Caudate nucleus (tissue), 63 donors: ENCODE measurements at places on chromosomes 6 and 20.

- no peak for DNase-seq
Observed at GRCh38 chr6:47147836-47148344, 105.8 kb upstream of the ADGRF1 start.

DNA sequence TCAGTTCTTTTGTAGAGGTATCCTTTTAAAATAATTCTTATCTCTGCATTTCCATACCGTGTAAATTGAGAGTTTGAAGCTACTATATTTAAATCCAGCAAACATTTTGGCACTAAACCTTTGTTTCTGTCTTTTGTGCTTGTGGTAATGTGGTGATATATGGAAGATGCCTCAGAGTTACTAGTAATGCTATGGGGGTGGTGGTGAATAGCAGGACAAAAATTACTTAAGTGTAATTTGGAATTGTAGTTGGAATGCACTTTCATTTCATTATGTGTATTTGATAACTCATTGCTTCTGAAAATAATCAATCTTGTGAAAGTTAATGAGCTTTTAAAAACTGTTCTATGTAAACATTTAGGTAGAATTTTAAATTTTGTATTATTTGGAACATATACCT, 404.5 kb downstream of the PHF3 start:
- no peak for DNase-seq

DNA sequence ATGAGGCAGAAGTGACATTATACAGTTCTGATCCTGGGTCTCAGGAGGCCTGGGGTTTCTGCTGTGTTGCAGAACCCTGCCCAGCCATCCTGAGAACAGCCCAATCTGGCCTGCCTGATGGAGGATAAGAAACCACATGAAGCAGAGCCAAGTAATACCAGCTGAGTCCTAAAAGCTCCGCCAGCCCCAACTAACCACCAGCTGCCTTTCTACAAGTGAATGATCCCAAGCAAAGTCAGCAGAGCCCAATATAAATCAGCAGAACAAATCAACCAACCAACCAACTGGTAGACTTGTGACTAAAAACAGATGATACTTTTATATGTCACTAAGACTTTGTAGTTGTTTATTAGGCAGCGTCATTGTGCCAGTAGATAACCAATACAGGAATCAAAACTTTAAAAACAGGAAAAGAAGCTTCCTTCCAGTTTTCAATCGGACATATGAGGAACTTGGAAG, 52.1 kb downstream of the SNX5 start:
- DNase-seq = no peak

DNA sequence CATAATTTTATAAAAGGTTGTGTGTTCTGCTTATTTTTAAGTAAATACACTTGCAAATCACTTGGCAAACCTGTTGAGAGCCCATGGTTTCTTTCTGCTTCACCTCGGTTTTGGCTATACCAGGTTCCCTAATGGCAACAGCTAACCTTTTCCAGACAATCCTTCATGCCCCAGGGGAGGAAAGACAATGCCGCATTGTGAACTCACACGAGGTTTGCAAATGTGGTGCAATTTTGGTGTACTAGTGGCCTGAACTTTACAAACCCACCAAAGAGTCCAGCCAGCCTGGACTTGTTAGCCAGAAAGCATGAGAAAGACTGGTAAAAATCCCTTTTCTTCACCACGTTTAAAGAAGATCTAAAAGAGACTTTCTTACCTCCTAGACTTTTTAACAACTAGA, 84.8 kb upstream of the SOX4 start:
- DNase-seq = no peak

DNA sequence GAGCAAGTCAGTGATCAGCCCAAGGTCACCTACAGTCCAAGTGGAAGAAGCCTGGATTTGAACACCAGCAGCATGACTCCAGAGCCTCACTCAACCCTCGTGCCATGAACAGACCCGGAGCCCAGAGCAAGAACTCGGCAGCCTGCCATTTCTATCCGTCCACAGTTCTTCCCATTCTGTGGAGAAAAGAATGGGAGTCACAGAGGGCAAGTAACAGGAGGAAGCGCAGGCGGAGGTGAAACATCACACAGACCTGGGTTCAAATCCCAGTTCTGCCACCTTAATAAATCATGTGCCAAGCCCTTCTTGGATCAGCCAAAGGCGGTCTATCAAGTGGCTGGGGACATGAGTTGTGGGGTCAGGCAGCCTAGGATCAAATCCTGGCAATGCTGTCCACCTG, 4.3 kb downstream of the PREX1 start:
- no peak for DNase-seq

GRCh38 chr6:170200458-170200891, 90.4 kb downstream of the DLL1 start:
- DNase-seq = no peak

DNA sequence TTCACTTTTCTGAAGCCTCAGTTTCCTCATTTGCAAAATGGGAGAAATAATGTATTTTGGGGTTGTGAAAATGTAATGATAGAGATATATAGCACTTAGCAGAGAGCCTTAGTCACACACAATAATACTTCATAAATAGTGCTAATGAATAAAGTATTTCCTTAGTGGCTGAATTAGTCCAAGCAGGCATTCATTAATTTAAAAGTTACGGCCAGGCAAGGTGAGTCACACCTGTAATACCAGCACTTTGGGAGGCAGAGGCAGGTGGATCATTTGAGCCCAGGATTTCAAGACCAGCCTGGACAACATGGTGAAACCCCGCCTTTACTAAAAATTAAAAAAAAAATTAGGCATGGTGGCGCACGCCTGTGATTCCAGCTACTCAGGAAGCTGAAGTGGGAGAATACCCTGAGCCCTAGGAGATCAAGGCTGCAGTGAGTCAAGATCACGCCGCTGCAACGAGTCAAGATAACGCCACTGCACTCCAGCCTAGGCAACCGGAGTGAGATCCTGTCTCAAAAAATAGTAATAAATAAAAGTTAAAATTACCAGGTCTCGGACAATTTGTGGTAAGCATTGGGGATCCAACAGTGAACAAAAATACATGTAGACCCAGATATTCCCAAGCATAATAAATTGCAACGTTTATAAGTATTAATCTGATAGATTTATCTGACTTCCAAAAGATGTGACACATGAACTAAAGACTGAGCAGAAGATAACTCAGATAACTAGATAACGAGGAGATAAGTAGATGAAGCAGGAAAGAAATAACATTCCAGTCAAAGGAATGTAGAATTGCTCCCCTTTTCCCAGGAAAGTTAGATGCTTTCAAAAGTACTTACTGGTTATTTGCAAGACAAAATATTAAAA, 2.1 kb upstream of the IBTK start:
- no peak for DNase-seq

DNA sequence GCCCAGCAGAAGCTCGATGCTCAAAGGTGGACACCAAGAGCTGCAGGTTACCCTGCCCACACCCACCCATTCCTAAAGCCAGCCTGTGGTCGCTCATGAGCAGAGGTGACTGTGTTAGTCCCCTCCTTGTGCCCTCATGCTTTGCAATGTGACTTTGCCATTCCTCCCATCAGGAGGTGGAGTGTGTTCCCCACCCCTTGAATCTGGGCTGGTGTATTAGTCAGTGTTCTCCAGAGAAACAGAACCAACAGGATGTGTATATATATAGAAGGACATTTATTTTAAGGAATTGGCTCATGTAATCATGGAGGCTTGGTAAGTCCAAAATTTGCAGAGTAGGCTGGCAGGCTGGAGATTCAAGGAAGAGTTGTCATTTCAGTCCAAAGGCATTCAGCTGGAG, 54.4 kb upstream of the RNF24 start:
- no peak for DNase-seq

GRCh38 chr6:73637404-73637803, 16.4 kb downstream of the SLC17A5 start:
- no peak for DNase-seq
